ENCODE measurements at places on chromosomes 1 and 21.

- no peak for DNase-seq
These were observed 6.1 kb downstream of the LDLRAP1 start for GRCh38 chr1:25549273-25550154.

DNA sequence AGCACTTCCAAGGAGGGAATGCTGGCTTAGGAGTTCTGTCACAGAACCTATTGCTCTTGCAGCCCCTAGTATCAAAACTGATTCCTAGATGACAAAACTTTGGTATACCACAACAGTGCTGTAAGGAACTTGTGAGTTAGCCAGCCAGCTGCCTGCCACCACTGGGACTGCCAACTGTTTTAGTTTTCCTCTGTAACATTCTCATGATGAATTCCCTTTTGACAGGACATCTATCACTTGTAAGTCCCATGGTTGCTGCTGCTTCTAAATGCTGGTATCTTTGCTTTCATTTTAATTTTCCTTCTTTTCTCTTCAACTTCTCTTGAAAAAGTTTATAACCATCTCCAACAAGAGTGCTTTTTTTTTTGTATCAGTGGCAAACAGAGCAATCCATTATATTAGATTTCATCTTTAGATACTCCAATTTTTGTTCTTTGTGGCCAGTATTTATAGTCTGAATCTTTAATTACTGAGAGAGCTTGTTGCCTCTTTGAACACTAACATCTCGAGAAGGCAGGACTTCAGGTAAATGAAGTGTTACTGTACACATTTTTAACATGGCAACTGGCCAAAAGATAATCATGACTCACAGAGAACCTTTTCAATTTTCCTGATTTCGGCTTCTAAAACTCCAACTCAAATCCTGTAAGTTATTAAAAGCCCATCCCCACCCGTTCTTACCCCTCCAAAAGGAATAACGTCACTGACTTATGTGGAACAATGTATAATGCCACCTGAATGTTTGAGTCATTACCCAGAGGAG, 19.8 kb downstream of the DBT start:
- no peak for DNase-seq

- no peak for DNase-seq
These were observed 51.2 kb upstream of the TIAM1 start for GRCh38 chr21:31395268-31395667.

DNA sequence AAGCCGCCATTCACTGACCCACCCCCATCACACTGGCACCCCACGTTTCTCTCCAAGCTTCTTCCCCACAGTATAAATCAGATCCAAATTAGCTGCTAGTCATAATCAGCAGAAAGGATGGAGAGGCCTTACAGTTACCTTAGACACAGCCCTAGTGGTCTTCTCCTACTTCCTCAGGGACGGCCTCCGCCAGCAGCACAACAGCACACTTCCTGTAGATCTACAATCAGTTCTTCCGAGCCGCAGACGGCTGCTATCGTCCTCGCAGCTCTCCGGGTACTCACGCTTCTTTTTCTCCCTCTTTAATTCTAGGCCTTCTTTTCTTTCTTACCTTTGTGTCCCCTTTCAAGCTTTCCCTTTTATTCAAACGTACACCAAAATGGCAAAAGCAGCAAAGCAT, 313.5 kb downstream of the SMYD3 start:
- DNase-seq: no peak

All from GOT3 (cell line).